ENCODE measurements at places on chromosomes 7 and 10.

- DNase-seq: peak; percentile 46
Observed at GRCh38 chr7:132160611-132161532, 415.4 kb downstream of the PLXNA4 start.

DNA sequence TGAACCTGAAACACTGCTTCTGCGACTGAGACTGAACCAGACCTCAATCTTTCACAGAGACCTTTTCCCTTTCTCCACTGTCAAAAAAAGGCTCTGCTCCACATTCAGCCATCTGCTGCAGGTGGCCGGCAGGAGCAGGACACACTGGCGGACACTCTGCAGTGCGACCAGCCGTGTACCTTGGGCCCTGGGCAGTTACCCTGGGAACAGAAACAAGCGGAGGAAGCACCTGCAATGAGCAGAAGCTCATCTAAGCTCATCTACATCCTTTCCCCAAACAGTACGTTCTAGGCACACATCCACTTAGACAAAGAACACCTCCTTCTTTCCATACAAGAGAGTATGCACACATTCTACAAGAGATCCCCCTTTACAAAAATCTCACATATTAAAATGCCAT is 22.8 kb downstream of the VOPP1 start:
- no peak for DNase-seq

- DNase-seq: no peak
Observed at GRCh38 chr7:24978843-24979469, 1.0 kb downstream of the OSBPL3 start.

DNA sequence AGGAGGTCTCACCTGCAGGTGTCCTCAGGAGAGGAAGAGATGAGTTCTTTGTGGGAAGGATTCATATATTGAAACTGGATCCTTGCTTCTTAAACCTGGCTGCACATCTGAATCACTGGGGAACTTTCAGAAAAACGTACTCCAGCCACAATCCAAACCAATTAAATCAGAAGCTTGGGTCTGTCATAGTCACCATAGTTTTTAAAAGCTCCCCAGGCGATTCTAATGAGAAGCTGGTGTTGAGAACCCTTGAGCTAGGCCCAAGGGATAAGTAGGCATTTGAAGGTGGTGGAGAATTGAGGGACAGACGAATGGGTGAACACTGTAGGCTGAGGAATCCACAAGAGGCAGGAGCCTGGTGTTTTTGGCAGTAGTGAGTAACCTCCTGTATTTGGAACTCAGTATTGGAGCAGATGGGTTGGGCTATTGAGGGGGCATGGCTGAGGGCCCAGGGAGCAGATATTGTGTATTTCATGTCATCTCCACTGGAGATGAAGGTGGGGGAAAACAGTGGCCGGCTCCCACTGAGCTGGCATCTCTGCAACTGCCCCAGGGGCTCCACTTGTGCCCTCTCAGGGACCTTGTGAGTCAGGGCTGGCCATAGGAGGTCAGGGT is 14.5 kb downstream of the ADCYAP1R1 start:
- no peak for DNase-seq

DNA sequence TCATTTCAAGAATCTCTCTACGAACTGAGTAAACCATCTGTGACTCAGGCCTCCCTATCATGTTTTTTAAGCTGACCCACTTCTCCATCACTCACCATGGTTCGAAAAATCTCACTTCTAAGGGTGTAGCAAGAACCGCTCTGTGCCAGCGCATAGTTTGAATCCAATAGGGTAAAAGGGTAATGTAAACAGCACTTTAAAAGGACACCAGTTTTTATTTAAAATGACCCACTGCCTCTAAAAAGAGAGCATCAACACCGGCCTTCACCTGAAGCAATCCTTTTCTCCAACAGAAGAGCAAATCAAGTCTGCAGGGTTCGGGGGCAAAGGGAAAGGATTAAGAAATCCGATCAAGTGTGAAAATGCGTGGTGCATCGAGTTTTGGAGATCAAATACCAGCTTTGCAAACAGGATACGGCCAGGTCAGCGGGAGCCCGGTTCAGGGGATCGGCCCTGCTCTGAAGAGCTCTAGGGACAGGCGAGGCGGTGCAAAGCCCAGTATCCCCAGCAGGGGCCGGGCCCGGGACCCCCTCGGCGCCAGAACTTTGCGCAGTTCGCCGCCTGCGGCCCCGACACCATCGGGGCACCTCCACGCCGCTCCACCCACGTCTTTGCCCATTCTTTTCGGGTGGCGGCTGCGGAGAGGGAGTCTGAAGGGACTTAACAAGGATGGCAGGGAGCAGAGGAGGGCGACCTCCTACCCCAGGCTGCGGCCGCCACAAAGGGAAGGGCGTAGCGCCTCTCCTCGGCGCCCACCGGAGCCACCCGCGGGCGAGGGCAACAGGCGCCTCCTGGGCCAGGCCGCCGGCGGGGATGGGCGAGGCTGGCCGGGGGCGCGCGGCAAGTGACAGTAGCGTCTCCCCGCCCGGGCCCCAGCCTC is 842 bp downstream of the NMT2 start:
- DNase-seq: peak; percentile 46

DNA sequence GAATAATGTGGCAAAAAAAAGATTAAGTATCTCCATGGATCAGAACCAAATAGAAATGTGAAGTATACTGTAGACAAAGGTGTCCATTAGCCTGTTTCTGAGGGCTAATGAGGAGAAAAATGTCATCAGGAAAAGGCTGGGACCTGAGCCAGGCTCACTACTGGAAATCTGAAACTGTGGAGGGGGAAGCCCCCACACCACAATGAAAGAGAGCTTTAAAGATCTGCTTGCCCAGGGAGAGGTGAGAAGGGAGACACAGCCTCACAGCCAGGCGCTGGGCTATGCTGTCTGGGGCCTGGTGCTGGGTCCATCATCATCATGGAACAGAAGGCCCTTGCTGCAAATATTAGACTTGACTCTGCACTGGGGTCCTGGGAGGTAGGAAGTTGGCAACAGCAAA is 90.4 kb downstream of the OSBPL3 start:
- DNase-seq: no peak

DNA sequence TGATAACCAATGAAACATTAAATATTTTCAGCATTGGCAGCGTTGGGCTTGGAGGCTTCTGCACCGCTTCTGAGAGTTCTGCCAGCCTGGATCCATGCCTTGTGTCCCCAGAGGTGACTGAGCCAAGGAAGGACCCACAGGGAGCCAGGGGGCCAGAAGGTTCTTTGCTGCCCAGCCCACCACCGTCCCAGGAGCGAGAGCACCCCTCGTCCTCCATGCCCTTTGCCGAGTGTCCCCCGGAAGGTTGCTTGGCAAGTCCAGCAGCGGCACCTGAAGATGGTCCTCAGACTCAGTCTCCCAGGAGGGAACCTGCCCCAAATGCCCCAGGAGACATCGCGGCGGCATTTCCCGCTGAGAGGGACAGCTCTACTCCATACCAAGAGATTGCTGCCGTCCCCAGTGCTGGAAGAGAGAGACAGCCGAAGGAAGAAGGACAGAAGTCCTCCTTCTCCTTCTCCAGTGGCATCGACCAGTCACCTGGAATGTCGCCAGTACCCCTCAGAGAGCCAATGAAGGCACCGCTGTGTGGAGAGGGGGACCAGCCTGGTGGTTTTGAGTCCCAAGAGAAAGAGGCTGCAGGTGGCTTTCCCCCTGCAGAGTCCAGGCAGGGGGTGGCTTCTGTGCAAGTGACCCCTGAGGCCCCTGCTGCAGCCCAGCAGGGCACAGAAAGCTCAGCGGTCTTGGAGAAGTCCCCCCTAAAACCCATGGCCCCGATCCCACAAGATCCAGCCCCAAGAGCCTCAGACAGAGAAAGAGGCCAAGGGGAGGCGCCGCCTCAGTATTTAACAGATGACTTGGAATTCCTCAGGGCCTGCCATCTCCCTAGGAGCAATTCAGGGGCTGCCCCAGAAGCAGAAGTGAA is 93.9 kb downstream of the TACC2 start:
- DNase-seq: no peak

DNA sequence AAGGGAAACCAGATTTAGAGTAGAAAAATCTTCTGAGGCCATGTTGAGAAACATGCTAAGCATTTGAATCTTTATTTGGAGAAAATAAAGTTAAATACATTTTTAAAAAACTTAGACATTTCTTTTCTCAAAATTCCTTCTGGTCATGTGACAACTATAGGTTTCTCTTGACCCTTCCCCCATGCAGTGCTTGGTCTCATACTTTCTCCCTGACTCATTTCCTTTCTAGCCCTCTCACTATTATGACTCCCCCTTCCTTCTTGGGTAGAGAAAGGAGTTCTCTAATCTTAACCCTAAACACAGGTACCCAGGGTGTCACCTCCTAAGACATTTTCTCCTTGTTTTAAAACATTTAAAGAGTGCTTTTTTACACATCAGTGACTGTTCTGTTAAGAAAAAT is 179.5 kb upstream of the TMEM106B start:
- peak; percentile 83 for DNase-seq

GRCh38 chr7:130364451-130364850 is 15.8 kb upstream of the CPA1 start:
- DNase-seq: no peak

DNA sequence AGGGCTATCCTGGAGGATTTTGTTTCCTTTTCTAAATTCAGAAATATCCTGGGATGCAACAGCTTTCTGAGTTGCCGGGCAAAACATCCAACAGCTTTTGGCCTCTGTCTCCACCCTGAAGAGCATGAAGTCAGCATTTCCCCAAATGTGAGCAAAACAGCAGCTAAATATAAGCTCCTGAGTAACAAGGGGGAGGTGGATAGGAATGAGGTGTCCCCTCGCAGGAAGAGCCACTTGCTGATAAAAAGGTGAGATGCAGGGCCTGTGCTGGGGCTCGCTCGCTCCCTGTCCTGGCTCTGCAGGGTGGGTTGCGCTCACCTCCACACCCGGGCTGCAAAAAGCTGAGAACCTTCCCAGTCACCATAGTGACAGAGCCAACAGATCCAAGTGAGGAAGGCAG is 264.3 kb downstream of the ZEB1 start:
- no peak for DNase-seq

GRCh38 chr10:124626759-124627380 is 117.3 kb downstream of the FAM53B start:
- no peak for DNase-seq

- DNase-seq: no peak
Observed at GRCh38 chr7:7772397-7772821, 54.0 kb upstream of the RPA3 start.

DNA sequence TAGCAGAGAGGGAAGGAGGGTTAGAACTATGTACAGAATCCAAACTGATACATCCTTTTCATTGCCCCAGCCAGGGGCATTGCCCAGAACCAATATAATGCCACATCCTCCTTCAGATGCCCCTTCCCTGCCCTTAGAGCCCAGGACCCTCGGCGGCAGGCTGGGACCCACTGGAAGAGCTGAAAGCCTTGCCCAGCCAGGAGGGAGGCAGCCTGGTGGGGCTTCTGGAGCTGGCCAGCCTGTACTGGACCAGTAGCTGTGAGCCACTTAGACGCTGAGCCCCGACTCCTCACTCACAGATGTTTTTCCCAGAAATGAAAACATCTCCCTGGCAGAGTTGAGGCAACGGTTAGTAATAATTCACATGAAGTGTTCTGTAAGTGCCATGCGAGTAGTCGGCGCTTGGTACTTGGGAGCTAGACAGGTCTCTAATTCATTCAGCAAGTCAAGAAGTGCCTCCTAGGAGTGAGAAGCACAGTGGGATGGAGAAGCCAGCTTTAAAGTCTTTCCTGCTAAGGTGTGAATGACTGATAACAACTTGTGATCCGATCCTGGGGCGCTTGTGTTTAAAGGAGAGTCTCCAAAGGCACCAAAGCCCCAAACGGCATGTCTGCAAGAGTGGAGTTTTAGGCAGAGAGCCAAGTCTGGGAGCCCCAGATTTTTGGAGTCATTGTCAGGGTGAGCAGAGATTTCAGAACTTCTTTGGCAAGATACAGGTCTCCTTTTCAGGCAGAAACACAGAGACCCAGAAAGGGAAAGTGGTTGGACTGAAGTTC is 9.8 kb downstream of the VSIR start:
- DNase-seq: no peak

- DNase-seq: no peak
Observed at GRCh38 chr7:129975309-129975708, 22.5 kb upstream of the UBE2H start.

GRCh38 chr7:14414274-14414986 is 425.0 kb upstream of the ETV1 start:
- DNase-seq: no peak

DNA sequence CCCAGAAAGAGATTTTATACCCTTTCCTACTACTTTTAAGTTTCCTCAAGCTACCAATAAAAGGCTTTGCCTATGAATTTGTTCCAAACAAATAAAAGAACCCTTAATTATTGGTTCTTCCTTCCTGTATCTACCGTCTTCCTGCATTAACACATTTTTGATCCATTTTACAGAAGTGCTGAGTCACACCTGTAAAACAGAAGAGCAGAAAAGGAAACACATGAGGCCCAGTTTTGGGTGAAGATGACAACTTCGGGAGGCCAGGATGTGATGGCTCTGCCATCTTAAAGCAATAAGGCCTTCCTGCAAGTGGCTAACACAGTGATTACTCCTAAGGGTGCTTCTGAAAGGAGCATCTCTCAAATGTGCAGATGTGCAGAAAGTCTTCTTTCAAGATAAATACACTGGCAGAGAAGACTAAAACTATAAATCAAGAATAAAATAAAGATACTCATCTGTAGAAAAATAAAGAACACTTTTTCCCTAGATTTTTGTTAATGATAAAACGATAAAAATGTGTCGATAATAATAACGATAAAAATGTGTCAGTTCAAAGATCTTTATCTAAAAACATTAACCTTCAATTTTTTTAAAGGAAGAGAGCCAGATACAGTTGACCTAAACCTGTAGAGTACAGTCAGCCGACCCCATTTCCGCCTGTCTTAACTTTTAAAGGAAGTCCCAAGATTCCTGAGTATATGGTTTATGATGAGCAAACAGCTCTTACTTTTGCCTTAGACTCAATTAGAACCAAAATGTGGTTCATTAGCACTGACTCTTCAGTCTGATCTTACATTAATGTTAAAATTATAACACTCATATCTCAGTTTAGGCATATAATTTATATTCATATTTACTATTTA is 108.6 kb downstream of the UBE2H start:
- DNase-seq: no peak

DNA sequence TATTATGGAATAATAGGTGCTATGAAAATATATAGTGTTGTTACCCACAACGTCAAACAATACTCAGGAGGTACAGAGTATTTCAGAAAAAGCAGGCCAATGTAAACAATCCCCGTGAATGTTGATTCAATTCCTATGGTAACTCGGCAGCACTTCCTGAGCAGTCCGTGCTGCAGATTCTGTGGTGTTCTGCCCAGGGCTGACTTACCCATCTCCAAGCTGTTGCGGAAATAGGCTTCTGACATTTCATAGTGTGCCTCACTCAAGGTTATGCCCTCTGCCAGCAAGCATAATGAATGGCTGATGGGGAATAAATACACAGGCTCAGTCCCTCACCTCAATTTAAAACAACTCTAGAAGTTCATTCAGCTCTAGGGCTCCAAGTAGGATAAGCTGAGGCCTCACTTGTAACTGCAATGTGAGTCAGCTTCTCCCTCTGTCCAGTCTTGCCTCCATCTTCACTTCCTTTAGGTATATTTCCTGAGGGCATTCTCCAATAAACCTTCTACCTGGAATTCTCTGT is 177.6 kb downstream of the GNAI1 start:
- DNase-seq: peak; percentile 65

DNA sequence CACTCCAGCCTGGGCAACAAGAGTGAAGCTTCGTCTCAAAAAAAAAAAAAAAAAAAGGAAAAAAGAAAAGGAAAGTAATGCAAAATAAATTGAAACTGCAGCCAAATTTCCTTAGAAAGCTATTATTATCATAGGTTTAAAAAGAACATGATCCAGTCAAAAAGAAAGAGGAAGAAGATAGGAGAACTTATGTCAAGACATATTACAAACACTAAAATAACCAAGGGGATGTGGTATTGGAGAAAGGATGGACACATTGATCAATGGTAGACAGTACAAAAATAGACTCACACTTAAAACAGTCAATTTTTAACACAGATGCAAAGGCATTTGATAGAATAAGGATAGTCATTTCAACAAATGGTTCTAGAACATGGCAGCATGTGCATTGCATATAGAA is 27.3 kb upstream of the PFKP start:
- DNase-seq: no peak

Measured in fibroblast of skin of right biceps (primary cell).